ENCODE measurements at places on chromosomes 1 and 21. TPM values are rescaled to one million over a fixed set of nuclear protein-coding genes. Genes with fewer than 3 reads are reported as not detected.

GRCh38 chr1:58249388-58249736 lies 297.2 kb downstream of the OMA1 start:
- DNase-seq, result no peak

- DNase-seq, result no peak
Measured at GRCh38 chr1:67557696-67558448, 127.1 kb upstream of the GADD45A start.

The SEMA6C gene
- 0.70 TPM for polyA plus RNA-seq

The NOS1AP gene
- not detected for polyA plus RNA-seq

GRCh38 chr1:174812656-174813055 lies 187.1 kb upstream of the CACYBP start:
- DNase-seq, result no peak

The GPR37L1 gene
- polyA plus RNA-seq, result 0.03 TPM

The LCE3E gene
- not detected for polyA plus RNA-seq

GRCh38 chr1:222107267-222107666 lies 365.4 kb upstream of the DUSP10 start:
- DNase-seq, result no peak

DNA sequence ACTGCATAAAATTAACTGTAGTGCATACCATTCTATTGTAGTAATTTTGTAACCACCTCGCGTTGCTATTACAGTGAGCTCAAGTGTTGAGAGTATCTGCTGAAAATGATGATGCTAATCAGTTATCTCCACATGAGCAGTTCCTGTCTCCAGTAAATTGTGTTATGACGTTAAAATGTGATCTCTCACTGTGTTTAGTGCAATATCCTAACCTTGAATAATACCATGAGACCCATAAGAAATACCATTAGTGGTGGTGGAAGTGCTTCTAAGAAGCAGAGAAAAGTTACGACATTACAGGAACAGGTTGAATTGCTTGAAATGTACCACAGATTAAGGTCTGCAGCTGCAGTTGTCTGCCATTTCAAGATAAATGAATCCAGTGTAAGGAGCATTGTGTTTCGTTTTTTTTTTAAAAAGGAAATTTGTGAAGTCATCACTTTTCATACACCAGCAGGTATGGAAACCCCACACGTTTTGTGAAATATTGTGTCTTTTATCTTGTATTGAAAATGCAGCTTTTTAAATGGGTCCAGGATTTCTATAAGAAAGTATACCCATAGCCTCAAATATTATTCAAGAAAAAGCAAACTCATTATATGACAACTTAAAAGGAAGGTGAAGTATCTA lies 72.5 kb downstream of the ANGPTL1 start:
- no peak for DNase-seq

- DNase-seq, result no peak
Measured at GRCh38 chr1:63759778-63760177, 14.0 kb upstream of the ROR1 start.

- no peak for DNase-seq
Measured at GRCh38 chr1:220680085-220680687, 10.0 kb upstream of the C1orf115 start.

- DNase-seq, result peak; percentile 57
Measured at GRCh38 chr1:9629445-9630201, 21.9 kb upstream of the PIK3CD start.

The NUP210L gene
- not detected for polyA plus RNA-seq

The BSND gene
- polyA plus RNA-seq, result not detected

The DNAJC8 gene
- polyA plus RNA-seq, result 181 TPM

The ELK4 gene
- 3.5 TPM for polyA plus RNA-seq

The IL22RA1 gene
- not detected for polyA plus RNA-seq

The SLC44A3 gene
- not detected for polyA plus RNA-seq

- no peak for DNase-seq
Measured at GRCh38 chr21:33843216-33843615, 72.4 kb downstream of the ATP5PO start.

DNA sequence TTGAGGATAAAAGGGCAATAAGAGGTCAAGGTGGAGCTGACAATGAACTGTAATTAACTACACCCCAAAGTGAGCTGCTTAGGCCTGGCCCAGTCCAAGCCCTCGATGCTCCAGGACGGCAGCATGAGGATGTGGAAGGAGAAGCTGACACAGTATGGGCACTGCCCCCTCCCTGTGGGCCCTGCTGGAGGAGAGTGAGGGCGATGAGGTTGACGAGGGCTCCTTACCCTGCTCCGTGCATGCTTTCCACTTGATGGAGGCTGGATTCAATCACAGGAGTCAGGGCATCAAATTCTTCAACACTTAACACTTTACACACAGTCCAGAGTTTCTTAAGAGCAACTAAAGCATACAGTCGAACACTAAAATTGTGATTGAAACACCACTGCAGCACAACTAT lies 32.4 kb downstream of the COA6 start:
- no peak for DNase-seq

DNA sequence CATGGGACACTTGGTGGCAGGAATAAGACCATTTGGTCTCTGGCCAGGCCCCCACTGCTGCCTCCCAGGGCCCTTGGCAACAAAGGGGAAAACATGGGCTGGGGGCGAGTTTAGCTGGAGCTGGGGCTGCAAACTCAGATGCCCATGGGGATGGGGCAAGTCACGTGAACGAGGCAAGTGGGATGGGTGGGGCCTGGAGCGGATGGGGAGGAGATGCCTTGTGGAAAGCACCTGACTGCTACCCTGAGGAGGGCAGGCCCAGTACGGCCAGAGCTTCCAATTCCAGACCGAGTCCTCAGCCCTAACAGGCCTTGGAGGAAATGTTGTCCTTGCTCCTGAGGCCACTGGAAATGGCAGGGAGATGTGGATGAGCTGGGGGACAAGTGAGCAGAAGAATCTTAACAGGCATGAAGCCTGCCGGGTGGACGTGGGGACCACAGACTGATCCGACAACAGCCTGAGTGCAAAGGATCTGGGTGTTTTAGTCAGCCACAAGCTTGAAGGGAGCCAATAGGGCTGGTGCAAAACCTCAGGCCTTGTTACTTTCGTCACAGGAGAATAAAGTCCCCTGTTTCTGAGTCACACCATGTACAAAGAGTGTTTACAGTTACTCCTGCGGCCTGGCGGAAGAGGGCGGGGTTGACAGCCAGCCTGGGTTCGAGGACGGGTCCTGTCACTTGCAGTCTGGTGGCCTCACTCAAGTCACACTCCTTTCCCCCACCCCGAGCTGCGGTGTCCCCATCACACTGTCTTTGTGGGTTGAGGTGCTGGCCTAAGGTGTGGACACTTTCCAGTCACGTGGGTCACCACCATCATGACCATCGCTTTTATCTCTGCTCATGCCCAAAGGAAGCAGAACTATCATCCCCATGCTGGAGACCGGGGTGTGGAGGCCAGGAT lies 19.1 kb downstream of the RUNX3 start:
- peak; percentile 63 for DNase-seq

DNA sequence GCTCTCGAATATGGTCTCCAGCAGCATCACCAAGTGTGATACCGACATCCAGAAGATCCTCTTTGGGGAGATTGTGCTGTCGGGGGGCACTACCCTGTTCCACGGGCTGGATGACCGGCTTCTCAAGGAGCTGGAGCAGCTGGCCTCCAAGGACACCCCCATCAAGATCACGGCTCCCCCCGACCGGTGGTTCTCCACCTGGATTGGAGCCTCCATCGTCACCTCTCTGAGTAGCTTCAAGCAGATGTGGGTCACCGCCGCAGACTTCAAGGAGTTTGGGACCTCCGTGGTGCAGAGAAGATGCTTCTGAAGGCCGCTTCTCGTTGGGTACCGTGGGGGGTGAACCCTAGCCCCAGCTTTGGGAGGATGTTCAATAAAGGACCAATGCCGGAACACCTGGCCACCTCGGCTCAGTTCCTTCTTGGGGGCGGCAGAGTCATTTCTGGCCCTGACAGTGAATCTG lies 1.3 kb downstream of the ACTRT2 start:
- DNase-seq, result no peak

DNA sequence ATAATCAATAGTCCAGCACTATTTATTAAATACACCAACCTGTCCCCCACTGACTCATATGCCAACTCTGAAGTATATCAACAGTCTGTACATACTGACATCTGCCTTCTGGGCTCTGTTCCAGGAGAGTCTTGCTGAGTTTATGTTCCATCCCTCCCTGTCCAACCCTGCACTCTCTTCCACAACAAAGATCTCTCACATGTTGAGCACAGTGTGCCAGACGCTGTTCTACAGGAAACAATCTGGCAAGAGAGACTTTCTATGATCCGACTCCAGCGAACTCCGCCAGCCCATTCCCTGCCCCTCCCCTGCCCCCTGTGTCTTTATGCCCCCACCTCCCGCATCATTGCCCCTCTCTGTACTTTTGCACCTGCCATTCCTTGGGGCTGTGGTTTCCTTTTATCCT lies 3.4 kb downstream of the LACTBL1 start:
- DNase-seq, result no peak

- no peak for DNase-seq
Measured at GRCh38 chr1:31591425-31592093, 15.2 kb downstream of the TINAGL1 start.

GRCh38 chr1:245232931-245233330 lies 78.1 kb downstream of the KIF26B start:
- DNase-seq, result no peak

DNA sequence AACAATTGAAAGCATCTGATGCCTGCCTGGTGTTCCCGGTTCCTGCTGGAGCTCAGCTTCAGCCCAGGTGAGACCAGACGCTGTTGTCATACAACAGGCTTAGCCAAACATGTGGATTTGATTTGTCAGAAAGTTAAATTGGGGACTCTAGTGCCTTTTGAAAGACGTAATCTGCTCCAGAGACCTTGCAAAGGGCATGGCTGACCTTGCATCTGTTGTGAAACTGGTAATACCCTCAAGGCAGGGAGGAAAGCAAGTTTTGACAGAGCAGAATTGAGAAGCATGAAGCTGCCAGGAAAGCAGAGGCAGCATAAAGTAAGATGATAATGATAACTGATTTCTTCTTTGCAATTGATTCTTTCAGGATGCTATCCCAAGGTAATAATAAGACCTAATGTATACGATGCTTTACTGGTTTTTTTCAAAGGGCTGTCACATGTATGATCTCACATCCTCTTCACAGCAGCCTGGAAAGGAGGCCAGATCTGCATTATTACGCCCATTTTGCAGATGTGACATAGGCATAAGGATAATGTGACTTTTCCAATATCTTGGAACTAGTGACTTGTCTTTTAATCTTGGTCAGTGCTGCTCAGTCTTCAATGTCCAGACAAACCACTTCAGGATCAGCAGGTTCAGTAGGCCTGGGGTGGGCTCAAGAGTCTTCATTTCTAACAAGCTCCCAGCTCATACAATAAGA lies 24.7 kb upstream of the CNN3 start:
- DNase-seq, result no peak
